ENCODE measurements at places on chromosomes 16 and 17. TPM values are rescaled to one million over a fixed set of nuclear protein-coding genes. Genes with fewer than 3 reads are reported as not detected.

Gene ASGR1
- 0.64 TPM for total RNA-seq

Gene PRR29
- total RNA-seq: 0.71 TPM

Gene NGFR
- total RNA-seq: 0.22 TPM

Gene VPS9D1
- 21.8 TPM for total RNA-seq

Gene SLC52A1
- total RNA-seq: not detected

Gene ARL5C
- total RNA-seq: not detected

Gene PRAC2
- total RNA-seq: not detected

Gene CACNG5
- total RNA-seq: not detected

Gene PRPF8
- total RNA-seq: 550 TPM

Gene PRRT2
- 2.3 TPM for total RNA-seq

Gene RNF166
- total RNA-seq: 355 TPM

Gene KRT9
- not detected for total RNA-seq
